ENCODE measurements at places on chromosomes 6 and 20.
A peak's percentile ranks its signal among the peaks of the same experiment; 100 is the strongest.

GRCh38 chr6:74197310-74197709 is 501.3 kb downstream of the CD109 start:
- no peak for DNase-seq

- no peak for DNase-seq
These were observed 10.3 kb upstream of the CYP24A1 start for GRCh38 chr20:54184071-54184470.

- DNase-seq = no peak
These were observed 146.9 kb downstream of the PHACTR3 start for GRCh38 chr20:59751075-59751711.

GRCh38 chr6:55696501-55696900 is 117.5 kb upstream of the HMGCLL1 start:
- no peak for DNase-seq

DNA sequence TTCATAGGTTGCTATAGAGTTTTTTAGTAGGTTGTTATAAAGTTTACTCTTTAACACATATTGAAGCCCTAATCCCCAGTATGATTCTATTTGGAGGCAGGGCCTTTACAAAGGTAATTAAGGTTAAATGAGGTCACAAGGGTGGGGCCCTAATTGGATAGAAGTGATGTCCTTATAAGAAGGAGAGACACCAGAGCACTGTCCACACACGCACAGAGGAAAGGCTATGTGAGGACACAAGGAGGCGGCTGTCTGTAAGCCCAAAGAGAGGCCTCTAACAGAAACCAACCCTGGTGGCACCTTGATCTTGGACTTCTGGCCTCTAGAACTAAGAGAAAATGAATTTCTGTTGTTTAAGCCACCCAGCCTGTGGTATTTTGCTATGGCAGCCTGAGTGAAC is 98.5 kb downstream of the GJA10 start:
- no peak for DNase-seq

GRCh38 chr20:34129518-34130162 is 17.6 kb upstream of the EIF2S2 start:
- peak; percentile 27 for DNase-seq

DNA sequence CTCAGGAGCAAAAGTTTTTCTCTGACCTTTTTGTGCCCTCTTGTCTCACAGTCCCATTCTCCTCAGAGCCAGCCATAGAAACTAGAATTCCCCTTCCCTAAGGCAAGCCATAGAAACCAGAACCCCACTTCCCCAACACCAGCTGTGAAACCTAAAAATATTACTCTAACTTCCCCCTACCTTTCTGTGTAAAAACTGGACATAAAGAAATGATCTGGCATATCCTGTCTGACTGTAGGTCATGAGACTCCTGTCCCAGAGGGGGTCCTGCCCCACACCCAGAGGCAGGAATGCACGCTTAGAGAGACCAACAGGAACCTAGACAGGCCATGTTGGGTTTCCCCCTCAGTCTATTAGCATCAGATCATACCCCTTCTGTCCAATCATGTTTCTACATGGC is 140.6 kb upstream of the SLC22A16 start:
- DNase-seq = no peak

DNA sequence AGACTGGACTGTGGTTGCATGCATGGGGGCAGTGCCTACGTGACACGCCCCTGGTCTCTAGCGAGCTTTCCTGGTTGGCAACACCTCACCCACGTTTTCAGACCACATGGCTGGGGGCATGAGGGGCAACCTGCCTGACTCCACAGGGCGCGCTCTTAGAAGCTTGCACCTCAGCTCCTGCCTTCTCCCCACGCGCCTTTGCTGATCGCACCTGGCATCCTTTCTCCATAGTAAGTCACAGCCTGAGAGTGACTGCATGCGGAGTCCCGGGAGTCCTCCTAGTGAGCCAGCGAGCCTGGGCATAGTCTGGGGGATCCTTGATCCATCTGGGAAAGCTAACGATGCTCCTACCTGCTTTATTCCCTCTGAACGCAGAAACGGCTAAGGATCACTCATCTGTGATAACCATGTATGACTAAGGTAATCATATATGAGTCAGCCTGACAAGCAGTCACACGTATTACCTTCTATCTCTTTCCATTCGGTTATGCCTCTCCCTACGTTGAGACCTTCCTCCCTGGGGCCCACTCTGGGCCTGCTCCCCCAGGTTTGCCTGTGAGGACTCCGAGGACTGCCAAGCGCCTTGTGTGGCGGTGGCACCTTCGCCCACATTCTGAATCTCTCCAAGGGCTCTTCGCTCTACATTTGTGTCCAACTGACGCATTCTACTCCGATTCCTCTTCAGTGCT is 4.5 kb downstream of the TCFL5 start:
- no peak for DNase-seq

- DNase-seq = no peak
These were observed 106.8 kb upstream of the CBLN4 start for GRCh38 chr20:56111961-56112730.

DNA sequence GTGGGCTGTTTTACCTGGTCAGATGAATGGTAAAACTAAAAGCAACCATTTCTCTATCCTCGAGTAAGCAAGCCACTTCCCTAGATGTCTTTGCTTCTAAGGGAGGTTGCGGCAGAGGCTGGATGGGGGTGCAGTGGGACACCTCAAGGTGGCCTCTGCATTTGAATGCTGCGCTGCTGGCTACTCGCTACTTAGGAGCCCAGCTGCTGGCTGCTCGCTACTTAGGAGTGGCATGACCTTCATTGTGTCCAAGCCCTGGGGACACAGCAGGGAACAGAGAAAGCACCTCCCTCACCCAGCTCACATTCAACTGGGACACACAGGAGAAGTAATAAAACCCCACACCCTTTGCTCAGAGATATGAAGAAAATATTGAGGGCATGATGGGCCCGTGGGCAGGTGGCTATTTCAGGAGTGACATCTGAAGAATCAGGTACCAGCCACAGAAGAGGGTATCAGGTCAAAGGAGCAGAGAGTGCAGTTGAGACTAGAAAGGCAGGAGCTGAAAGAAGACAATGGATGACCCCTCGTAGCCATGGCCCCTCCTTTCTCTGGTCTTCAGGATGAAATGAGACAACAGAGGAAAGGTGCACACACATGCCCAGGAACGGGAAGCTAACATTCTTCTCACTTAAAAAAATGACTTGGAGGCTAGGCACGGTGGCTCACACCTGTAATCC is 149.4 kb downstream of the ZMYND8 start:
- no peak for DNase-seq

DNA sequence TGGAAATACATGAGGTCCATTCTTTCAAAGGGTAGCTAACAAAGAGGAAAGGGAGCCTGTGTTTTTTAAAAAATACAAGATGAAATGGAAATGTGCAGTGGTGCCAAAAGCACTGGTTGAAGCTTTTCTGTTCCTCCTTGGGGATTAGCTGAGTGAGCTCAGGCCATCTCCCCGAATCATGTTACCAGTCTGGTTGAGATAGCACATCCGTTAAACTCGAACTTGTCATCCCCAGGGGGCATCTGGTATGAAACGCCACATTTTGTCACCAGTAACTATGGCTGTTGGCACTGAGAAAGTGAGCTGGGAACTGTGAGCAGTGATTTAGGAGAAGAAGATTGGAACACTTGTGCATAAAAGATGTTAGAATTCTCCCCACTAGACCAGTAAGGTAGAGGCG is 196.2 kb downstream of the SAMD5 start:
- no peak for DNase-seq

DNA sequence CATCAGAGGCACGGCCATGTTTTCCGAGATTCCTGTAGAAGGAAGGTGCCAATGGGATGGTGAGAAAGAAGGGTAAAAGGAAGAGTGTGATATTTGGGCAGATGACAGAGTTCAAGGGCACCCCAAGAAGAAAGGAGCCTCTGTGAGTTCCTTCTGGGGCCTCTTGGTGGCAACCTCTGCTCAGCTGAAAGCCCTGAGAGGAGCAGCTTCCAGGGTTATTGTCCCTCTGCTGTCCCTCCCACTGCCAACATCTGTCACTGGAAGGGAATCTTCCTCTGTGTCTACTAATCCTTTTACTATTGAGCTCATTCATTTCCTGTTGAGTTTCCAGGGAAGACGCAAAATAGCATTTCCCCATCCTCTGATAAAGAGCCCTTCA is 40.0 kb upstream of the KCNK16 start:
- no peak for DNase-seq

DNA sequence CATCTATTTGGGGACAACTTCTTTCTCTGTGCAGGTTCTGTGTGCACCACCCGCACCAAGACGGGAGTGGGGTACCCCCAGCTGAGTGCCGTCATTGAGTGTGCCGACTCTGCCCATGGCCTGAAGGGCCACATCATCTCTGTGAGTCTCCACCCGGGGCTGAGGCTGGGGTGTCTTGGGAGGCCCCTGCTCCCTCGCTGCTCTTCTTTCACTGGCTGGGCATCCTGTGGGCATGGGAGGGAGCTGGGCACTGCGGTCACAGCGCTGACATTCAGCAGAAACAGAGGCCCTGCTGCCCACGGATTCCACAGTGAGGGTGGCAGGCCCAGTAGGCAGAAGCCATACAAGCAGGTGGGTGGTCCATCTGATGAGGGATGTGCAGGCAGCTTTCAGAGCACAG is 40.4 kb downstream of the GMPR start:
- no peak for DNase-seq

GRCh38 chr6:3867641-3868502 is 18.7 kb downstream of the FAM50B start:
- DNase-seq = no peak

- no peak for DNase-seq
These were observed 7.1 kb downstream of the ELOVL2 start for GRCh38 chr6:11036977-11037430.
